ENCODE measurements at places on chromosomes 7 and 10.

DNA sequence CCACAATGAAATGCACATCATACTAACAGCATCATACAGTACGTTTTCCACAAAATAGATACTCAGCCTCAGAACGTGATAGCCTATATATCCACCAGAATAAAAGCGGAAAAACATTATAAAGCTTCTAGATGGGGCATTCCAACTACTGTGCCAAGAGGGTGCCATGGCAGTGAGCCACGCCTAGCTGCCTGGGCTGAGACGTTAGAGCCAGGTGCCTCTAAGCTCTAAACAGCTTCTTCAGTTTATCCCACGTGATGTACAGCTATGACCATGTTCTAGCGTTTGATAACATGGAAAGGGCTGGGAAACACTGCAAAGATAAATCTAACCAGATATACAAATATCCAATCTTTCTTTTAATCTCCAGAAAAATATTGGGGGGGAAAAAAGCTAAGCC, 17.8 kb downstream of the USP6NL start:
- DNase-seq: no peak

DNA sequence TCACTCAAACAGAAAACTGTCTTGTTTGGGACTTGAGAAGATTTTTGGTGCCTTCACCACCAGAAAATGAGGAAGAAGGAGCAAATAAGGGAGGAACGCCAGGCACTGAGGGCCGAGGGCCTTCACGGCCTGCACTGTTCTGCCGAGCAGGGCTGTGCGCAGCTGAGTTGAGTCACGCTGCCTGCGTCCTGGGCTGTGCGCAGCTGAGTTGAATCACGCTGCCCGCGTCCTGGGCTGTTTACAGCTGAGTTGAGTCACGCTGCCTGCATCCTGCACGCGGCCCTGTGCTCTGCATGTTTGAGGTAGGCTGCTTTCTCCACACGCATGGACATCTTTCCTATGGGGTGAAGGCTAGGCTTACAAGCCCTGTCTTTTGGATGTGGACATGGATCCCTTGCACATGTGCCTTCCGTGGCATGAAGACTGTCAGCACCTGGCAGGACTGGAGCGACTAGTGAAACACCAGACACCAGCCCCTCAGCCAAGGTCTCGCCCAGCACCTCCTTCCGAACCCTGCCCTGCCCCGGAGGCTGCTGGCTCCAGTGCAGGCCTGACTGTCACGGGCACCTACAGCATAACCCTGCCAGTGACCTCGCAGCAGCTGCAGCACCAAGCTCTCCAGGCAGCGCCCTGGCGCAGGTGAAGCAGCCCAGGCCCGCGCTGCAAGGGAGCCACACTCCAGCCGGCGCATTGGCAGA, 96.7 kb downstream of the HTR5A start:
- DNase-seq: no peak

GRCh38 chr7:155782466-155782865, 29.8 kb downstream of the SHH start:
- no peak for DNase-seq

DNA sequence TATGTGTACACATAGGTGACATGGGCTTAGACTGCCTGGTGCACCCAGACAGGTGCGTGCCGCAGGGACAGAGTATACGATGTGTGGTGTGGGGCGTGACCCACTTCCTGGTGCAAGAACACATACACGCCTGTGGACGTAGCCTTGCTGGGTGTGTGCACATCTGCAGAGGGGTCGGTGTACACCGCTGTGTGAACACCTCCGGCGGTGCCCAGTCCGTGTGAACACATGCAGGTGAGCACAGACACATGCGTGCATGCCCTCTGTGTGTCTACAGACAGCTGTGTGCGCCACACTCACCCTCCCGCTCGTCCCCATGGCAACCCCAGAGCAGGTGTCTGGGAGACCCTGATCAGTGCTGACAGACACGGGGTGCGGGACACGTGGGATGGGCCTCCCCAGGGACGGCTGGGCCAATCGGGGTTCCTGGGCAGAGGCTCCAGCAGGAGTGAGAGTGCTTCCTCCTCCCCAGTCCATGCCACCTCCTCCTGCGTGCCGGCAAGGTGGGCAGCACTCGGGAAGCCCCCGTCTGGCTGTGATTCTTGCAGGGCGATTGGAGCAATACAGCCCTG, 23.4 kb downstream of the ELFN1 start:
- no peak for DNase-seq

DNA sequence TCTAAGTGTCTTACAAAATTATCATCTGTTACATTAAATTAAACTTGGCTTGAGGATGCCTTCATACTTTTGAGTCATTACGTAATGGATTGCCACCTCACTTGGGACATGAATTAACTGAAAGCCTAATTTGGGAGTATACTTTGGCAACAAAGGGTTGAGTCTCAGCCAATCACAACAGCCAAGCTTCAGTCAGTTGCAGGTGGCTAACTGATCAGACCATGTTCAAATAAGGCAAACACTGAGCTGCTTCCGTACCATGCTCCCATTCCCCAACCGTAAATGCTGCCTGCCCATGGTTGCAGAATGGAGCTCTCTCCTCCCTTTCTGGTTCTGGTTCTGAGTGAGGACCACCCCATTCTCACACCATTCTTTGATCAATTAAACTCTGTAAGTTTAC, 92.9 kb upstream of the STK17A start:
- DNase-seq: no peak

DNA sequence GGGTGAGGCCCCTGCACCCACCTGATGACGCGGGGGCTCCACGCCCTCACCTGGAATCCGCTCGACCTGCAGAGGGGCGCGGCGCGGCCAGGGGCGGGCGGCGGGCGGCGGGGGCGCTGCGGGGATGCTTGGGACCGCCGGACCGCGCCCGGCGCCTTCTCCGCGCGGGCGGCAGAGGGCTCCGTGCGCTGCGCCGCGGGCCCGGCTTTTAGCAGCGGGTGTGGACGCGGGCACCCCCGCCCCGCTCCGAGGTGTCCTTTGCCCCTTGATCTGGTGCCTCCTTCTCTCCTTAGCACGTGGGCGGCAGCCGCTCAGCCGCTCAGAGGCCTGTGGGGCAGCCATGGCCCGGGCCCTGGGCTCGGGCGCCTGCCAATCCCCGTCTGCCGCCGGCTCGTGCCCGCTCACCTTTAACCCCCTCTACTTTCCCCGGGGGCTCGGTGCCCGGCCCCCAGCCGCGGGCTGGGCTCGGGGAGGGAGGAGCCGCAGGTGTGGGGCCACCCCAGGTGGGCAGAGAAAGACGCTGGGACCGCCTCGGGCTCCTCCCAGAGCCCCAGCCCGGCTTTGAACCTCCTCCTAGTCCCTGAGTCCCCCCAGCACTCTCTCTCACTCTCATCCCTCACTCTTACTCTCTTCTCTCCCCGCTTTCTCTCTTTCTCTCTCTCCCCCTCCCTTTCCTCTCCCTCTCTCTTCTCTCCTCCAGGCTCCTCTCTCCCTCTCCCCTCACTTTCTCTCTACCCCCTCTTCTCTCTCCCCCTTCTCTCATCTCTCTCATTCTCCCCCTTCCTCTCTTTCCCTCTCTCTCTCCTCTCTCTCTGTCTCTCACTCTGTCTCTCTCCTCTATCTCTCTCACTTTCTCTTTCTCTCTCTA, 19.7 kb upstream of the VPS37D start:
- no peak for DNase-seq

- no peak for DNase-seq
Measured at GRCh38 chr10:59705931-59706330, 3.7 kb downstream of the SLC16A9 start.

DNA sequence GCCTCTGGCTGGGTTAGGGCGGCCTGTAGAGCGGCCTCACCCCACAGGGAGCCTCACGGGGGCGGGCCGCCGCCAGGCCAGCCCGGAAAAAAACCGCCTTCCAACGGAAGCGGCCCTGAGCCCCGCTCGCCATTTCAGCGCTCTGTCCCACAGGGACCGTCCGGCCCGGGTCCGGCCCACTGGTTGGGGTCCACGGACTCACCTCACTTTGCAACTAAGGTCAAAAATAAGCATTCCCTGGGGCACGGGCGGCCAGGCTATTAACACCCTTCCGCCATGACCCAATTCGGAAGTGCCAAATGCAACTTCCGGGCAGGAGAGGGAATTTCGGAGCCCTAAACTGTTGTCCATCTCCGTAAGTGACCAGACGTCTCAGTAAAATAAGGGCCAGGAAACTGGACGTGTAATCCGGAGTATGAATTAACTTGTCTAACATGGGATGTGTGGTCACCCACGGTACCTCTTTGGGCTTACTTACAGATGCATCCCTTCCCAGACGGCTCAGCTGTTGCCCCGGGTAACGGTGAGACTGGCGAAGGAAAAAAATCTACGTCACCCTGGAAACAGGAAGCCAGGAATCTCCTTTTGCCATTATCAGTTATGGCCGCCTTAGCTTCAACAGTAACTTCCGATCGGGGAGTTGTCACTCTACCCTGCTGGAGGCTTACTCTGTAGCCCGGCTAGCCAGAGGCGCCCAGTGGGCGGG, at the start of gene BBIP1:
Gene BBIP1 (minus strand): TSS at position 538 of the 706 bp plus-strand sequence. CDS start 1,023 bp downstream, outside the sequence.
- no peak for DNase-seq

GRCh38 chr7:18570441-18570840, 74.9 kb downstream of the HDAC9 start:
- DNase-seq: no peak

DNA sequence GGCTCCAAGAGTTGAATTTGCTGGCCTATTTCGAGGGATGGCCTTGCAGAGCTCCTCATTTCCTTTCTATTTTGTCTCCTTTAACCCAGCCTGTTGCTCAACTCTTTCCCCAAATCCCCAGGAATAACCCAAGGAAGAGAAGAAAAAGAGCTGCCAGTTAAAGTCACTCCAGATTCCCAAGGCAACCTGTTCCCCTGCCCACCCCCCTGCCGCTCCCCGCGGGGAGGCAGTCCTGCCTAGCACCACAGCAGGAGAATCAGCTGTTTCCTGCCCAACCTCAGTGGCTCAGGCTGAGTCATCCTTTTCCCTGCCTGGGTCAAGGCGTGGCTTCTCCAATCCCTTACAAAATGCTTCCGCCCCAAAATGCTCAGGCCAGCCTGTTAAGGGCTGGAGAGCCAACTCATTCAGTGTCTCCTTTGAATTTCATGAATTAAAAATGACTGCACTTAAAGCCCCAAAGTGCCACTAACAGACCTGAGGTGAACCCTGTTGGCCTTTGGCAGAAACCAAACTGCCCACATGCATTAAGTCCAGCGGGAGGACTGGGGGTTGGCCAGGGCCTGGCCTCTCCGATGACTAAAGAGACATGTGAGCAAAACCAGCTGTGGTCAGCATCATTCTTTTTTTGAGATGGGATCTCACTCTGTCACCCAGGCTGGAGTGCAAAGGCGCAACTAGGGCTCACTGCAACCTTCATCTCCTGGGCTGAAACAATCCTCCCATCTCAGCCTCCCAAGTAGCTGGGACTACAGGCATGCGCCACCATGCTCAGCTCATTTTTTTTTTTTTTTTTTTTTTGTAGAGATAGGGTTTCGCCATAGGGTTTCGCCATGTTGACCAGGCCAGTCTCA, 83.2 kb upstream of the KIF5B start:
- DNase-seq: no peak

- DNase-seq: no peak
Measured at GRCh38 chr7:5653661-5654060, 127.8 kb downstream of the RNF216 start.

DNA sequence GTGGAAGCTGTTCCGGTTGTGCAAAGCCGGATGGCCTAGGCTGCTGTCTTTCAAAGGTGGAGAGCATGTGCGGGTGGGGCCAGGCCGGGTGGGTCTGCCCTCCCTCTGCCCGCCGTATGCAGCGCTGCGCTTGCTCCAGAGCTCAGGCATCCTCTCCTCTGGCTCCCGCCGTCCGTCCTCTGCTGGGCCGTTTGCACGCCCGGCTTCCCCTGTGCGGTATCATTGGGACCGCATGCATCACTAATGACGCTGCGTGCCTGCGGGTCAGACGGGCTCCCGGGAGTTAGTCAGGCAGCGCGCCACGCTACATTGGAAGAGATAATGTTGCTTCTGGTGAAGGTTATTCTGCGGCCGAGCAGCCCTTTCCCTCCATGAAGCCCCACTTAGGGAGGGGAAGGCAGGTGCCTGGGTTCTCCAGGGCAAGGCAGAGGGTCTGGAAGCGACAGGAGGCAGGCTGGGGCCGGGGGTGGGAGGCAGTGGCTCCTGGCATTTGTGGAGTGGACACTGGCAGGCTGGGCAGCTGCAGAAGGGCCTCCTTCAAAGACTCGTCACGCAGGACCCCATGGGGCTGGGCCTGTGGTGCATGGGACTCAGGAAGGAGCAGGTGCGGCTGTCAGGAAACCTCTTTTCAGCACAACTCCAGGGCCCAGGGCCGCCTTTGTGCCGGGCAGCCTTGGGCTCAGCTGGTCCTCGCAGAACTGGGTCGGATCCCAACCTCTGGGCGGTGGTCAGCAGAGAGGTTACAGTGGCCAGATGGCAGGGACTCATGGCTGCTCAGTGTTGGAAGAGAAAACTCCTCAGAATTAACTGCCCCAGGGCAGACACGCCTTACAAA, 318.5 kb downstream of the WDR37 start:
- DNase-seq: no peak

DNA sequence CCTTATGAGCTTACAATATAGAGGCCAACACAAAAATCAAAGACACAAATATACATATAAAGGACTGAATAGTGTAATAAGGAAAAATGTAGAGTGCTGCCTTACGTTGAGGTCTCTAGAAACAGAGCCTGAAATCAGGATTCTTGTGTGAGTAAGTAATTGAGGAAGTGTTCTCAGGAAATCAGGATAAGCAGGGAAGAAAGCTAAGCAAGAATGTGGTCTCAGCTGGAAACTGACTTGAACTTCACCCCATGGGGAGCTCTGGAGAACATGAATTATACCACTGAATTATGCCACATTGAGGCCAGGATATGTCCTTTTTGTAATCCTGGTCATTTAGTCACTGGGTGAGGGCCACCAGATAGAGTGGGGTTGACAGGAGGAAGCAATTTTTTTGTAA, 191.9 kb downstream of the ETV1 start:
- DNase-seq: no peak

- no peak for DNase-seq
Measured at GRCh38 chr10:65753532-65753931, 1172.3 kb upstream of the LRRTM3 start.

GRCh38 chr10:132492323-132493025, 45.1 kb upstream of the INPP5A start:
- no peak for DNase-seq

DNA sequence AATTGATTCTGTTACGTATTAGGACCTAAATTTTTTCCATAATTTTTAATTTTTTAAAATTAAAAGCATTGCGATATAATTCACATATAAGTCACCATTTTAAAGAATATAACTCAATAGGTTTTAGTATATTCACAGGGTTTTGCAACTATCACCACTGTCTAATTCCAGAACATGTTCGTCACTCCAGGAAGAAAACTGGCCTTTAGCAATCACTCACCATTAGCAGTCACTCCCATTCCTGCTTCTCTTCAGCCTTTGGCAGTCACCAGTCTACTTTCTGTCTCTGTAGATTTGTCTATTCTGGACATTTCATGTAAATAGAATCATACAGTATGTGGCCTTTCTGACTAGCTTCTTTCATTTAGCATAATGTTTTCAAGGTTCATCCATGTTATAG, 176.5 kb downstream of the EXOC4 start:
- no peak for DNase-seq

GRCh38 chr10:126455766-126456405, 67.6 kb upstream of the ADAM12 start:
- no peak for DNase-seq

- no peak for DNase-seq
Measured at GRCh38 chr7:114986190-114987180, 64.6 kb downstream of the MDFIC start.

- DNase-seq: peak; percentile 17
Measured at GRCh38 chr10:111598433-111599059, 521.7 kb downstream of the ADRA2A start.

All from effector memory CD4-positive, alpha-beta T cell (primary cell).